OCI-LY7 (cell line): ENCODE measurements at places on chromosomes 2 and 18.

DNA sequence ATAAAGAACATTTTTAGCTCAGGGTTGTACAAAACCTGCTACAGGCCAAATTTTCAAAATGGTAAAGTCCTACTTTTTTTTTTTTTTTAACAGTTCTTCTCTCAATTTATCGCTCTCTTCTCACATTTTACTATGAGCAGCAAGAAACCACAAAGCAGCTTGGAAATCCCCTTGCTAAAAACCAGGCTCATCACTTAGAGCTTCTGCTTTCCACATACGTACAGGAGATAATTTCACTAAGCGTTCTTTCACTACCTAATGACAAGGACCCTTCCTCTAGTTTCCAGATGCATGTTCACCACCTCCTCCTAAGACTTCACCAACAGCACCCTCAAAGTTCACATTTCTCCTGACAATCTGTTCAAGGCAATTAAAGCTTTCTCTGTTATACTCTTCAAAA lies 294.9 kb upstream of the CYRIA start:
- no peak for DNase-seq

DNA sequence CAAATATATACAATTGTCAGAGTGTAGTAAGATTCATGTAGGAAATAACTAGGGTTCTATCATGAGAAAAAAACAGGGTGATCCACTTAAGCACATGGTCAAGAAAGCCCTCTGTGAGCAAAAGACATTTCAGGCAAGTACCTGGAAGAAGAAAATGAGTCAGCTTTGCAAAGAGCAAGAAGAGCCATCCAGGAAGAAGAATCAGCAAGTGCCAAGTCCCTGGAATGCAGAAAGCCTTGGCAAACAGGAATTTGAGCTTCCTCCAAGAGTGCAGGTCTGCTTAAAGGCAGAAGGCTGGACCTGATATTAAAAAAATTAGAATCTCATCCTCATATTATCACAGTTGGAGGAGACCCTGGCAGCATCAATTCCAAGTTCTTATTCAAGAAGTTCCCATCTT lies 188.5 kb upstream of the CELF4 start:
- DNase-seq = no peak

DNA sequence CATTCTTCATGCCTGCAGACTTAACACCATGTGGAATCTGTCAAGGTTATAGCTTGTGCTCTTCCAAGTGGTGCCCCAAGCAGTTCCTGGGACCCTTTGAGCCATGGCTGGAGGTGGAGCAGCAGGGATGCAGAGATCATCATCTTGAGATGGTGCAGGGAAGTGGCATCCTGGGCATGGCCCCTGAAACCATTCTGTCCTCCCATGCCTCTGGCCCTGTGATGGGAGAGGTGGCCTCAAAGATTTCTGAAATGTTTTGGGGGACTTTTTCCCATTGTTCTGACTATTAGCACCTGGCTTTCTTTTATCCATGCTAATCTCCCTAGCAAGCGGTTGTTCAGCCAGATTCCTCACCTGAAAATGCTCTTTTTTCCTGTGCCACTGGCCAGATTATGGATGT lies 10.3 kb upstream of the TMEM37 start:
- DNase-seq = no peak

DNA sequence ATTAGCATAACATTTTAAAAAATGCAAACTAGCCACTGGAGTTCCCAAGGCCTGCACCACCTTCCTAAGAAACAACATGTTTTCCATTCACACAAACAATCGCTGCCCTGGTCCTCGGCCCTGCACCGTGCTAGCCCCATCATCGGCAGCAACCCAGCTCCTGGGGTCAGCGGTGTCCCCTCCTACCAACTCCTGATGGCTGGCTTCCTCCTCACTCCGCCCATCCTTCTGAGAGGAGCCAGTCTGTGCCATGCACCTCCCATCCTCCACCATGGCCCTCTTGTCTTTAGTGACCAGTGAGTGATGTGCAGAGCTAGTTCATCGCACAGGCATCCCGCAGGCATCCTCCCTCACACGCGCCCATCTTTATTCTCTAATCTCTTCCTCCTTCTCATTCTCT lies 81.9 kb downstream of the LONRF2 start:
- DNase-seq = no peak

DNA sequence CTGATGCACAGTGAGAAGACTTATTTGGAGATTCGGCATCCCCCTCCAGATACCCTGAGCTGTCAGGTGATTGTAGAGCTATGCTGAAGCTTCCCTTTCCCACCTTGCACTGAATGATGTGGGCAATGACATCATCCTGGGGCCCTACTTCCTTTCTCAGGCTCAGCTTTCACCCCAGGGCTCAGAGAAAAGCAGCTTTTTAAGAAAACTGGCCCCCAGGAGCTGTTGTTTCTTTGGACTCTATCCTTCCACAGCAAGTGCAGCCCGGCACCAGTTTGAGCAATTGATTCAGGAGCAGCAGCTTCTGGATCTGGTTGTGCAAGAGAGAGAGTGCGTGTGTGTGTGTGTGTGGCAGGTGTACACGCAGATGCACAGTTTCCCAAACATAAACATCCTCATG lies 251.3 kb downstream of the ANAPC1 start:
- peak; percentile 41 for DNase-seq

GRCh38 chr18:27202741-27203140 lies 17.6 kb upstream of the CHST9 start:
- no peak for DNase-seq

- DNase-seq = no peak
Measured at GRCh38 chr2:180196419-180196977, 189.4 kb upstream of the CWC22 start.

- DNase-seq = no peak
Measured at GRCh38 chr2:16303761-16304160, 361.9 kb downstream of the CYRIA start.

GRCh38 chr2:68771211-68771751 lies 36.7 kb downstream of the ARHGAP25 start:
- no peak for DNase-seq

DNA sequence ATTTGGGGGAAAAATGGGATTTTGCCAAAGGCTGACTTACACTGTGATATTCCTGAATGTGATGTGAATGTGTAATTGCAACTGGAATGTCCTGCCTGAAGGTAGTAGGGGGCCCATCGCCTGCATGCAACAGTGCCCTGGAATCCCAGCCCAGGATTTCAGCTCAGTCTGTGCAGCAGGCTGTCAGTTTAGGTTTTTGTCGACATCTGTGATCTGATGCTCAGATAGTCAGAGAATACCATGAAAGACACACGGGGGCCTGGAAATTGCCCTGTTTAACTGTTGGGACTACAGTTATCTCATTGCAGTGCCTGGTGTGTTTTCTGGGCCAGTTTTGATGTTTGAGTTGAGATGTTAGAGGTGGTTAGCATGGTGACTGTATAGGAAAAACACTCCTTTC lies 84.5 kb upstream of the HK2 start:
- no peak for DNase-seq

GRCh38 chr2:241743620-241744019 lies 9.2 kb downstream of the D2HGDH start:
- DNase-seq = no peak

DNA sequence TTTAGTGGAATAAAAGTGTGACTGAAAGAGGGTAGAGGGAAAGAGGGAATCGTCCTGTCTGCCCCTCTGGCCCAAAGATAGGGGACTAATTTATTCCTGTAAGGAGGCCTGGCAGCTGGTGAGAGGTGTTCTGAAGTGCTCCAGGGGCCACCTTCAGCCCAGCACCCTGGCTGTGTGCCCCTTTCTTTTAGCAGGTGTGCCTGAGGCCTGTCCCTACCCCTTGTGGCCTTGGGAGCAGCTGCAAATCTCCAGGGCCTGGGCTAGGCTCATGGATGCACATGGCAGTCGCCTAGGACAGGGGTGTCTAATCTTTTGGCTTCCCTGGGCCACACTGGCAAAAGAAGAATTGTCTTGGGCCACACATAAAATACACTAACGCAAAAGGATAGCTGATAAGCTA lies 37.3 kb downstream of the FHOD3 start:
- no peak for DNase-seq

DNA sequence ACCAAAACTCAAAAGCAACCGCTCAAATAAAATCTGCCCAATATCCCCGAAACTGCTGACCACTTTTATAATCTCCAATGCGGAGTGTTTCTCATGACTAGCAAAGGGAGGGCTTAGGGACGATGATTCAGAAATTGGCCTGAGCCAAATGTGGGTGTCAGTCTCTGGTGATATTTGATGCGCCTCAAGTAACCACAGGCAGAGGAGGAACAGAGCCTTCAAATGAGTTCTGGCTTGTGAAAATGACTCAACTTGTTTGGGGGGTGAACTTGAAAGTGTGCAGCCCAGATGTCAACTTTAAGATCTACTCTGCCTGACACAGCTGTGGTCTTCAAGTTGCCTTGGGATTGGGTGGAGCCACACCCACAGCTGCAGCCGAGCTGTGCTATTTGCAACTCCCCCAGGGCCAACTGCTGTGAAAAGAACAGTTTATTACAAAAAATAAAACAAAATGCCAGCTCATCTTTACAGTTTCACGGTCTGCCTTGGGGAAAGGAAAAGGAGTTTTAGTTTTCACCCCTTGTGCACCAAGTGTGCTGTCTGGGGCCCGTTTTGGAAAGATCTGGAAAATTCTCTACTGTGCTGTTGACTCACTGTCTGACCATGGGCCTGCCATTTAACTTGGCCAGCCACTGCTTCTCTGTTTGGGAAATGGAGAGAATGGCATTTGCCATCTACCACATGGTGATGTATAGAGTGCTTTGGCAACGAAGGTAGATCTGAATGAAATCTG lies 222.1 kb downstream of the MTX2 start:
- peak; percentile 5 for DNase-seq

- DNase-seq = no peak
Measured at GRCh38 chr2:134412639-134412999, 158.7 kb downstream of the MGAT5 start.

- no peak for DNase-seq
Measured at GRCh38 chr2:51344886-51345285, 313.0 kb upstream of the NRXN1 start.

DNA sequence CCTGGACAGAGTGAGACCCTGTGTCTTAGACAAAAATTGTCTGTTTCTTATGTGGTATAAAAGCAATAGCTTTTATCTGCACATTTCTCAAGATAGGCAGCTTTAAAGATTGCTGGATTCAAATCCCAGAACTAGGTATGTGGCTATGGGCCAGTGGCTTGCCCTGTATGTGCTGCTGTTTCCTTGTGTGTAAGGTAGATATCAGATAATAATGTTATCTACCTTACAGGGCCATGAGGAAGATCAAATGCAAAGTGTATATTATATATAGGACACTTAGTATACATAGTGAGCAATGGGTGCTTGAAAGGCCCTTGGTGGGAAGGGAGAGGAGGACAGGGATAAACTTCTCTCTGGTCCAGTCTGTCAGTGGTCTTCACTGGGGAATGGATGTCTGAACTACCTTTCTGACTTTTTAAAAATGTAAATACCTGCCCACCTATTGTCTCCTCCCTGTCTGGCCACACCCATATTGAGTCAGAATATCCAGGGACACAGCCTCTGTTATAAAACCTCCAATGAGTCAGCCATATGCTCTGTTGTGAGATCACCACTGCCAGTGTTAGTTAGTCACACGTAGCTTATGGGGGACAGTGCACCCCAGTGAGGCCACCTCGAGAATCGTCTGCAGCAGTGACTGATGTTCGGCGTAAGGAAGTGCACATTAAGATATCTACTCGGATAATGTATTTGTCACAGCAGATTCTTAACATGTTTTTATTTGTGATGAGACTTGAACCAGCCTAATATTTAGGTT lies 383.4 kb downstream of the PTPRM start:
- DNase-seq = no peak

DNA sequence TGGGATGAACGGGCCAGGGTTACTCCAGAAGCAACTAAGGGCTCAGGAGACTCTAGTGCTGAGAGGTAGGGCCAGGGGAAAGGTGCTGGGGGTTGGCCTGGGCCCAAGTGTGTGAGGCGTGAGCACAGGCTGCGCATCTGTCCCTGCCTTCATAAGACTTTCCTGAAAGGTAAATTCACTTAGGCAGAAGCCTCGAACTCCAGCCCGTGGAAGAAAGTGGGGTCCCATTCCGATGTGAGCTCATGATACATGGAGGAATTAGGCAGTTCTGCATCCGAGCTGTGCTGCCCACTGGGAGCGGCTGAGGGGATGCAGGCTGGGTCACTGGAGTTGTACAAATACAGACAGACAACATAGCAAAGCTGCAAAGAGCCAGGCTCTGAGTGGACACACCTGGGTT lies 16.2 kb downstream of the PARD6G start:
- DNase-seq = no peak

- DNase-seq = no peak
Measured at GRCh38 chr18:64333584-64333983, 184.7 kb upstream of the LINC00305 start.

- DNase-seq = no peak
Measured at GRCh38 chr2:54834721-54835120, 111.3 kb downstream of the EML6 start.

GRCh38 chr2:67032076-67032475 lies 365.1 kb upstream of the ETAA1 start:
- no peak for DNase-seq

DNA sequence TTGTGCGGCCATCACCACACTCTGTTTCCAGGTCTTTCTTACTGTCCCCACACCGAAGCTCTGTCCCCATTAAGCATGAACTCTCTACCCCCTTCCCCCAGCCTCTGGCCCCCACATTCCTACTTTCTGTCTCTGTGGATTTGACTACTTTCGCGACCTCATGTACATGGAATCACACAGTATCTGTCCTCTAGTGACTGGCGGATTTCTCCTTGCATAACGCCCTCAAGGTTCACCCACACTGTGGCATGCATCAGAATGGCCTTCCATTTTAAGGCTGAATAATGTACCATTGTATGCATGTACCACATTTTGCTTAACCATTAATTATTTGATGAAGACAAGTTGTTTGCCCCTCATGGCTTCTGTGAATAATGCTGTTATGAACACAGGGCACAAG lies 467.6 kb upstream of the HS6ST1 start:
- no peak for DNase-seq

- DNase-seq = no peak
Measured at GRCh38 chr2:216583147-216583546, 50.1 kb upstream of the IGFBP2 start.

GRCh38 chr2:236489895-236490404 lies 79.7 kb upstream of the ACKR3 start:
- DNase-seq = no peak

- no peak for DNase-seq
Measured at GRCh38 chr18:25443776-25444175, 91.8 kb upstream of the ZNF521 start.

DNA sequence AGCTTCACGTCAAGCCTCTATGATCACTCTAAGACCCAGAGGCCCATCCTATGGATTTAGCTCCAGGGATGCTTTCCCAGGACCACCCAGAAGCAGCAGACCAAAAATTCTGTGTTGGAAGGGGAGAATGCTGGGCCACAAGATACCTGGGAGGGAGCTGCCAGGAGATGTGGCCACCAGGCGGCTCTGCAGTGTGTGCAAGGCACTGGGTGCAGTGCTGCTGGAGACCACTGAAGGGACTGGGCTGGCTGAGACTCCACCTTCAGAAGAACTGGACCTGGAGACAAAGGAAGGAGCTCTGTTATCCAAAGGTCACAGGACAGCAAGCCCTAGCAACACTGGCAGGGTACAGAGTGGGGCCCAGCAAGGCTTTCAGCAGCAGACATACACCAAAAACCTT lies 34.0 kb downstream of the KANSL3 start:
- DNase-seq = peak; percentile 23
